ENCODE measurements at places on chromosomes 13 and 19.

GRCh38 chr13:27379694-27380641 is 44.5 kb upstream of the GTF3A start:
- DNase-seq: peak; percentile 78

DNA sequence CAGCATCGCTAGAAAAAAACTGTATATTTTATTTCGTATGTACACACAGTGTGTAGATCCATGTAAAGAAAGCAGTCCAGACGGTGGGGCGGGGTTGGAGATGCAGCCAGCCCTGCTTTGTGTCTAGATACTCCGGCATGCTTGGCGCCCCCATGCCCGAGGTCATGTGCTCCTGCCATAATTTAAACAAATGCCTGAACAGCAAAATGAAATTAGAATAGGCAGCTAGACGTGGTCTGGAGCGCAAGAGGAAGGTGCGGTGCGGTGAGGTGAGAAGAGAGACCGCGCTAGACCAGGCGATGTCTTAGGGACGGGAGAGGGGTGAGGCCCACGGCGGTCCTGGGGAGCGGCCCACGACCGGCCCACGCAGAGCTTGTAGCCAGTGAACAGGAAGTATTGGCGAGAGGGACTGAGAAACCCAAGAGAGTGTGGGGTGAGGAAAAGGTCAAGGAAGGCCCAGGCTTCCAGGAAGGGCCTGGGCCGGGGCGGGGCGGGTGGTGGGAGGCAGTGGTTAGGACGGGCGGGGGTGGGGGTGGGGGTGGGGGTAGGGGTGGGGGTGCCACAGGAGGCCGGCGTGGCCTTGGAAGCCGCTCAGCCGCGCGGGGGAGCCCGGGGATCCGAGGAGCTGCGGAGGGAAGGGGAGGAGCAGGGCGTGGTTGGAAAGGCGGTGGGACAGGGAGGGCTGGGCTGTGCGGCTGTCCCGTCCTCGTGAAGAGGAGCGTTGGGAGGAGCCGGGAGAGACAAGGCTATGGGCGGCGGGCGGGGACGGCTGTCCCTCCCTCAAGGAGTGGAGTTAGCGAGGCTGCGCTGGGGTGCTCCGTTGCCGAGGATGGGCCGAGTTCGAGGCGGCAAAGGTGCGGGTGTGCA is 254.7 kb upstream of the SGCG start:
- no peak for DNase-seq

DNA sequence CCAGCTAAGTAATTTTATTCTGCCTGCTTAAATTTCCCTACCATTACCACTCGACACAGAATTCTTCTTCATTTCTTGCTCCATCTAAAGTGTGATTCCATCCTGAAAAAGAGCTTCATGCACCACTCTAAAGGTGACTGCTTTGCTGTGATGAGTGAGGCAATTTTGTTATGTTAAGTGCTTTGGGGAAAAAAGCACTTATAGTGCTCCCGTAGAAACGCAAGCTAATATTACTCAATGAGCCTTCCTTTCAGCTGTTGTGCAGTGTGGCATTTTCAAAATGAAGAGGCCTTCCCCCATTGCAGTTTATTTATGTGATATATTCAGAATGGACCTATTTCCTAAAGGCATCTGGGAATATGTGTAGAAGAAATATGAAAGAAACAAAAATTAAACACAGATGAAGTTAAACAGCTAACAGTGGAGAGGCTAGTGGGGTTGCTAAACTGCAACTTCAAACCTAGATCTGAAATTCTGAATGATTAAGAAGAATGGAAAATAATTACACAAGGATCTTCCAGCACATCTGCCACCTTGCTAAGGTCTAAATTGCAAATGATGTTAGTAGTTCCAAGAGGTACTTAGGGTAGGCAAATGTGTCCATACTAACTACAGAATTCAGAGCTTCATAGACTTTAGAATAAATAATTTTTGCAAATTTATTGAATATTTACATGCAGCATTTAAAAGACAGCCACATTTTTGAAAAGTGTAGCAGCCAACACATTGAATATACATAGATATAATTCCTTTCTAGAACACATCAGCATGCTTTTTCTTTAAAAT is 211.7 kb downstream of the DCT start:
- no peak for DNase-seq

DNA sequence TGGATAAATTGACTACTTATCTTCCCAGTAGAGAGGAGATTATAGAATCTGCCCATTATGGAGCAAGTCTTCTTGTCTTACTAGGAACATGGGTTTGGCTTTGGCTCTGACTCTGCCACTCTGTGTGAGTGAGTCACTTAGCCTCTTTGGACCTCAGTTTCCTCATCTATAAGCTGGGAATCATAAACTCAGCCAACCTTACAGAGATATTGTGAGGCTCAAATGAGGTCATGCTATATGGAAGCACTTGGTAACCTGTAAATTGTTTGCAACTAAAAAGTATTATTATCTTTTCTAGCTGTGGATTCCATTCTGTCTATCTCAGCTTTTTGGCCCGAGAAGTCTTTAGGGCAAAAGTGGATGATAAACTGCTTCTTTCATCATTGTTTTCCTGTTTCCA is 186.8 kb upstream of the TSC22D1 start:
- DNase-seq: no peak

GRCh38 chr19:47696635-47697034 is 16.6 kb upstream of the EHD2 start:
- DNase-seq: no peak

- DNase-seq: peak; percentile 43
Measured at GRCh38 chr19:53102756-53103233, 427 bp downstream of the ZNF160 start.

DNA sequence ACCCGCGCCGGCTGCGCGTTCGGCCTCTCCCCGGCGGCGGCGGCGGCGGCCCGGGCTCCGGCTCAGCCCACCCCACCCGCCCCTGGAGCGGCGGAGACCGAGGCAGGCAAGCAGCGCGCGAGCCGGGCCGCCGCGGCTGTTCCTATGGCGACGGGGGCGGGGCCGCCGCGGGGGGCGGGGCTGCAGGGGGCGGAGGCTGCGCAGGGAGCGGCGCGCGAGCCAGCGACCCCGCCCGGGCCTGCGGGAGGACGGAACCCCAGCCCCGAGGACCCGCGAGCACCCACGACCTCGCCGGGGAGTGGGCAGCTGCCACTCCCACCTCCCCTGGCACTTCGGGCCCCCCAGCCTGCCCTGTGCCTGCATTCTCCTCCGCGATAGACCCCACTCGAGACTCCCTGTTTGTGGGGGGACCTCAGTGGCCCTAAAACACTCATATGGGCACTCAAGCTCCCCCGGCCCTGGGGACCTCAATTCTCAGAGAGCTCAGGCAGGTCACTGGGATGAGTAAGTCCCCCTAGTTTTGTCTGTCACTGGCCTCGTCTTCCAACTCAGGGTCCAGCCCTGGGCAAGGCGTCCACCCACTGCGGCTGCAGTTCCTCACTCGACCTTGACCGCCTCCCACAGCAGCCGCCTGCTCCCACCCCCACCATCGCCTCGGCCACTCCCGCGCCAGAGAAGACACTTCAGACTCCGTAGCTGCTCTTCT is at the start of gene CTXN1:
CTXN1 (minus strand) TSS at position 115 of the 706 bp plus-strand sequence. CDS start 597 bp downstream, outside the sequence.
- DNase-seq: peak; percentile 73

- no peak for DNase-seq
Measured at GRCh38 chr13:52025475-52026245, 1.2 kb downstream of the UTP14C start.

GRCh38 chr13:49690133-49690994 is 922 bp downstream of the EBPL start:
- peak; percentile 56 for DNase-seq

DNA sequence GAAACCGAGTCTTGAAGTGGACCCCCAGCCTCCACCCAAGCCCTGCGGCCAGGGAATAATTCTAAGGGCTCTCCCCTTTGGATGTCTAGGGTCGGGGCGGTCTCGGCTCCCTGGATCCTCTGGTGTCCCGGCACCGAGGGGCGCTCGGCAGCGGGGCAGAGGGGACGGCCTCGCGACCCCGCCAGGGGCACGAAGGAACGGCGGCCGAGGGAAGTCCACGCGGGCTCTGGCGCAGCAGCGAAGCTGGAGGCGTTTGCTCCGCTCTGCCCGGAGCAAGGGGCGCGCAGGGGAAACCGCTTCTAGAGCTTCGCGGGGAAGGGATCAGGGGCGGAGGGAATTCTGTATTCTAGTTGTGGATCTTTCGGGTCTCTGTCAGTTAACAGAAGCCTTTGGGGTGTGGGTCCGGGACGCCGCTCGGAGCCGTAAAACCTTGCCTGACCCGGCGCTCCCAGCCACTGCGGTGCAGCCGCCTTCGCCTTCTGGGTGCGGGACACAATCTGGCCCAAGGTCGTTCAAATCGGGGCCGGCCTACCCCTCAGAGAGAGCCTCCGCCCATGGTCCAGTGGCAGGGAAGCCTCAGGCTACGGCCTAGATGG is 118.2 kb downstream of the KCNRG start:
- DNase-seq: no peak

GRCh38 chr19:44657211-44657921 is 13.7 kb downstream of the PVR start:
- peak; percentile 85 for DNase-seq

- no peak for DNase-seq
Measured at GRCh38 chr19:17159466-17160393, 55.4 kb upstream of the USE1 start.

DNA sequence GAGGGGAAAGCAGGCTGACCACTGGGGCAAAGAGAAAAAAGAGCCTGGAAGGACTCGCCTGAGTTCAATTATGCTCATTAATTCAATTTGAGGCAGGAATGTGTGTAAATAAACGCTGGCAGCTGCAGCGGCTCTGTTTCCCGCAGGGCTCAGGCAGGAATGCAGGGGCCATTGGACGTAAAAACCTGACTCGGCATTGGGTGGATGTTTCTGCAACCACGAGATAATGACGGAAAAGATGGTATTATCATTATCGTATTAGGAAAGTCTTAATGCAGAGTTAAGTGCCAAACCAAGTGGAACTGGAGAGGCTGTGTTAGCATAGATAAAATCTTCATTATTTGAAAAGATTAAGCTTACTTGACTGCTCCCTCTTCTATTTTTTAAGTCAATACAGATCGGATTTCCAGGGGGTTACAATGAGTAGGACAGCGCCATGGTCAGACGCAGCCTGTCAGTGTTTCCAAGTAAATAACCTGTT is 169.8 kb downstream of the SHISA2 start:
- DNase-seq: peak; percentile 97

- DNase-seq: no peak
Measured at GRCh38 chr13:84744203-84744602, 861.9 kb upstream of the SLITRK1 start.

GRCh38 chr13:99005609-99006008 is 27.7 kb upstream of the DOCK9 start:
- no peak for DNase-seq

DNA sequence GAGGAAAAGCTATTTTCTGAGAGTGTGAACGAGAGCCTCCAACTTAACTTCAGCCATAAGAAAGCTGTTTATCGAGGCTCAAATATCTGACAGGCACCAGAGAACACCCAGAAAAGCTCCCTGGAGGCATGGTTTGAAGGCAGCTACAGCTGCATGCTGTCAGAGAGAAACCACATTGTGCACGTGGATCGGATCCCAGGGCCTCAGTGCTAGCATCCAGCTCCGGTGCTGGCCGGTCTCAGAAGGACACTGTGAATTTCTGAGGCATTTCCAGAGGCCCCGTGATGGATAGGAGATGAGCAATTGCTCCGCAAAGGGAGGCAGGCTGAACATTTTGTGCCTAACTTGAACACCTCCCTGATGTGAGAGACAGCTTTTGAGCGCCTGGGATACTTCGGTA is 315.7 kb downstream of the FGF9 start:
- DNase-seq: no peak

- peak; percentile 42 for DNase-seq
Measured at GRCh38 chr19:4970558-4971423, 1.9 kb downstream of the KDM4B start.

- DNase-seq: no peak
Measured at GRCh38 chr19:7845390-7846154, 15.6 kb downstream of the EVI5L start.

- no peak for DNase-seq
Measured at GRCh38 chr19:46287585-46287984, 9.3 kb upstream of the HIF3A start.

DNA sequence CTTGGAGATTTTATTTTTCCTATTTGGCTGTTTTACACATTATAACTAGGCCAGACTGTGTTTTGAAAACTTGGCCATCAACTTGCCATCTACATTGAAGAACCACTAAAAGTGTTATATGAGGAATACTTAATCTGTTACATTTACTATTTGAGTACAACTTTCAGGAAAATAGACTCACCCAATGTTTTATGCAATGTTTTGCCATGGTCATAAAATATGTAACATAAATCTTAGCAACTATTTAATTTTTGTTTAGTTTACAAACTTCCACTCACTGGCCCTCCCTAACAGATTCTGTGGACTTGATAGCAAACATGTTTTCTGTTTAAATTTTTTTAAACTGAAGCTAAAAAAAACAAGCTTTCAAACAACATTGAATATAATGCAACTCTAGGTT is 23.7 kb upstream of the TRPC4 start:
- no peak for DNase-seq

GRCh38 chr19:29988351-29988750 is 46.3 kb downstream of the URI1 start:
- peak; percentile 20 for DNase-seq

DNA sequence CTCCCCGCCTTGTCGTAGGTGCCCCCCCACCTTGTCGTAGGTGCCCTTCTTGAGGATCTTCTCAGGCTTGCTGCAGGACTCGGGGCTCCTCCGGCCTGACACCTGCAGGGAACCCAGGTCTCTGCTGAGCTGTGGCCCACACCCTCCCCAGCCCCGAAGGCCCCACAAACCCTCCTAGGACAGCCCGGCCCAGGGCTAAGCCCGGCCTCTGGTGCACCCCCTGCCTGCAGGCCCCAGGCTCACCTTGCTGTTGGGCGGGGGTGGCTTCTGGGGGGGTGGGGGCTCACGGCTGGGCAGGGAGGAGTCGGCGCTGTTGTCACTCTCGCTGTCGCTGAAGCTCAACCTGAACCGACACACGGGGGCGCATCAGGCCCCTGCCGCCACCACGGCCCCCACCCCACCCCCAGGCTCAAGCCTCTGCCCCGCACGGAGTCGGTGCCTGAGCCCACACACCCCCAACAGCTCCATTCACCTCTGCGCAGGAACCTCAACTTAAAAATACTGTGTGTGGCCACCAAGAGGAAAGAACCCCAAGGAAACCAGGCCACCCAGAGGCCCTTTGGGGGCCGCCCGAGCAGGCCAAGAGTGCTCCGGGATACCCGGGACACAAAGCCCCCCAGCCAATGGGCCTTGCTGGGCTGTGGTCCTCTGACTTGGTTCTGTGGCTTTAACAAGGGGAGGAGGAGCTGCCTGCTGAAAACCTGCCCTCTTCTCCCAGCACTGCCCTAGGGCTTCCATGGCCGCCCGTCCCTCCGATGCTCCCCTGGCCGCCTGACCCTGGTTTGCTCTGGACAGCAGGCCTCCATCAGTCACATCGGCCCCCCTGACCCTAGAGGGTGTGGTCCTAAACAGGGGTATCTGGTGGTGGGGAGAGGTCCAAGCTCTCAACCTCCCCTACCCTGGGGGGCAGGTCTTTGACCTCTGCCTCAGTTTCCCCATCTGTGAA is 65.8 kb downstream of the MLLT1 start:
- no peak for DNase-seq

- peak; percentile 49 for DNase-seq
Measured at GRCh38 chr19:48739404-48740163, 826 bp downstream of the RASIP1 start.

Measured in NCI-H82 (cell line).